SJSA1 (cell line): ENCODE measurements at places on chromosomes 2 and 18.
A peak's percentile ranks its signal among the peaks of the same experiment; 100 is the strongest.

DNA sequence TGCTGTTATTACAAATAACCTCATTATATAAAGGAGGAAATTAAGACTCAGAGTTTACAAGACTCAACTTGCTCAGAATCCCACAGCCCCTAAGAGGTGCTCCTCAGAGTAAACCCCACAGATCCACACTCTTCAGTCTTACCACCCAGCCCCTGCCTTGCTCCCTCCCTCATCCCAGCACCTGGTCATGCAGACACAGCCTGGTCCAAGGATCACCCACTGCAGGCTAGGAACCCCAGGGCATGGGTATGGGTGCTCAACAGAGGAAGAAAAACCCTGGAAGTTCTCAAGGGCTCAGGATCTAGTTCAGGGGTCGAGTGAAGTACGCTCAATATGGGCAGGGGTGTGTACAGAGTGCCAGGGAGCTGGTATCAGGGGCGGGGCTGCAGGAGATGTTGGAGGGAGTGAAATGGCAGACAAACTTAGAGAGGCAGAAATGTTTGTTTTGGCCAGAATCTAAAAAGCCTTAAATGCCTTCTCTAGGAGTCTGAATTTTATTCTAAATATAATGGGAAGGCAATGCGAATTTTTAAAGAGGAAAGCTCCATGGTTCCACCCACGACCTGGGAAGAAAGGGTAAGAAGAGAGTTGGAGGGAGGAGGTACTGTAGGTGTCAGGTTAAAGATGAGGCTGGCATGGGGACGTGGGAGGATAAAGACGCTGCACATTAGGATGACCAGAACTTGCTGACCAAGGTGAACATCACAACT lies 79.1 kb upstream of the MGAT4A start:
- DNase-seq: no peak

GRCh38 chr2:133312038-133312729 lies 256.1 kb downstream of the NCKAP5 start:
- no peak for DNase-seq

DNA sequence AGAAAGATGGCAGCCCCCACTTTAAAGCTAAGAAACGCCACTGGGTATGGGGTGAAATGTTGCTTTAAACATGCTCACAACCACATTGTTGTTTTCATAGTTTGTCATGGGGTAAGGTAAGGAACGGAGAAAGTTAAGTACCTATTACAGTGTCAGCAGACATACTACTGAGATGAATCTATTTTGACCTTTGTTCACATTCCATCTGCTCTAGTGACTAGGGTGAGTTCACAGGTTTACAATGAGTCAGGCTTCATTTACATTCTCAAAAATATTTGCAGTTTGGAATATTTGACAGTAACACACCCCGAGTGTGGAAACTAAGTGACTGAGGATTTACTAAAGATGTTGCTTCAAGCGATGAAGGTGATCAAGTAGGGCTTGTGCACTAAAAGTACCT lies 428.7 kb upstream of the ACVR2A start:
- no peak for DNase-seq

- DNase-seq: no peak
Measured at GRCh38 chr2:211748339-211748738, 790.3 kb downstream of the ERBB4 start.

- peak; percentile 62 for DNase-seq
Measured at GRCh38 chr2:8676191-8676920, 5.5 kb upstream of the ID2 start.

DNA sequence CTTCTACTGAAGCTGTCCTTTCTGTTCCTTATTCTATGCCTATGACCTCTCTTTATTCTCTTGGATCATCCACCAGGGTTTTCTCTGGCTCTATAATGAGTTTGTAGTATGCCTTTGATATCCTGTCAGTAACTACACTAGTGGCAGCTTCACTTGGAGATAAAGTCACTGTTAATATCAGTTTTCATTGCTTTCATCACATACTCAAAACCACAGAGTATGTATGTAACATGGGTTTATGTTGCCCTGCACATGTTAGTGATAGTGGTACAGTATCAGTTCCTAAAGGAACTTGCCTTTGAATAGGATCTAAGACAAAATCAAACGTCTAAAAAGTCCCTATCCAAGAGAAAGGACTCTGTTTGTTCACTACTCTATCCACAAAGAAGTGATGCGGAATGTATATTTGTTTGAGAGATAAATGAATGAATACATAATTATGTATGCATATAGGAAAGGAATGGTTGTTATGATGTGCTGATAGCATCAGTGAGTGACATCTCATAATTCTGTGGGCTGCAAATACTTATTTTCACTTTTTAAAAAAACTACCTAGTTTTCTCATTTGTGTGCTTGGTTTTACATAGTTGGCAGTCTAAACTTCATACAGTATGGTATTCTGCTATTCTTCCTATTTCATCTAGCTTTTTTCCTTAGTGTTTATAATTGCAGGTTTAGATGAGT lies 45.1 kb downstream of the TET3 start:
- DNase-seq: no peak

- no peak for DNase-seq
Measured at GRCh38 chr2:210203558-210203957, 21.7 kb downstream of the ACADL start.

- DNase-seq: no peak
Measured at GRCh38 chr2:224876522-224876921, 160.4 kb upstream of the CCDC195 start.

- no peak for DNase-seq
Measured at GRCh38 chr18:7926526-7926925, 359.4 kb downstream of the PTPRM start.

DNA sequence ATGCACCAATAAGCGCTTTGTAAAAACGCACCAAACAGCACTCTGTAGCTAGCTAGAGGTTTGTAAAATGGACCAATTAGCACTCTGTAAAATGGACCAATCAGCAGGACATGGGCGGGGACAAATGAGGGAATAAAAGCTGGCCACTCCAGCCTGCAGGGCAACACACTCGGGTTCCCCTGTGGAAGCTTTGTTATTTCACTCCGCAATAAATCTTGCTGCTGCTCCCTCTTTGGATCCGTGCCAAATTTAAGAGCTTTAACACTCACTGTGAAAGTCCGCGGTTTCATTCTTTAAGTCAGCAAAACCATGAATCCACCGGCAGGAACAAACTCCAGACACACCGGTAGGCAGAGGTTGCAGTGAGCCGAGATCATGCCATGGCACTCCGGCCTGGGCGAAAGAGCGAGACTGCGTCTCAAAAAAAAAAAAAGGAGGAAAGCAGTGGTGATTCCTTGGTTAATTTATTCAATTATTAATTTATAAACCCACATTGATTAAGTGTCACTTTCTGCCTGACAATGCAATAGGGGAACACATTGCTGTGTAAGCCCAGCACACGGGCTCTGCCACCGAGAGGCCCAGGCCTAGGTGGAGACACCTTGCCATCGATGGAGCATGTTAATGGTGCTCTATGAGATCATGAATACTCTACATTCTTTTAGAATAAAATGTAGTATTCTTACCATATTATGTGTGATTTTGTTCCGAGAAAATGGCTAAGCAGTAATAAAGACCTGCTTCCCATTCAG lies 687.6 kb upstream of the HS6ST1 start:
- DNase-seq: no peak

DNA sequence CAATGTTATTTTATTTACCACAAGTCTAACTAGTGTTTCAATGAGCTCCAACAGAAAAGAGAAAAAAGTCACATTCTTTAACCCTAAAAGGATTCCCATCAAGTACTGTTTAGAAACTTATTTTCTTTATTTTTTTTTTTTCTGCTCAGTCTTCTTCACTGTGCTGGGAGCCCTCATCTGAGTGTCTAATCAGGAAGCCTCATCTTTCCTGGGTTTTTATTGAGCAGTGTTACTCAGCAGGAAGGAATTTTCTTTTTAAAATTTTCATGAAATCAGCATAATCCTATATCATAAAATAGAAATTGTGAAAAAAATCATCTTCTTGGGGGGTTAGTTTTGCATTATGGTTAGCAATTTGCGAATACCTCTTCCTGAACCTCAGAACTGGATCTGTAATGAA lies 453.8 kb downstream of the CDH2 start:
- peak; percentile 66 for DNase-seq

- DNase-seq: no peak
Measured at GRCh38 chr2:39919511-39920306, 140.7 kb upstream of the THUMPD2 start.

GRCh38 chr2:151326554-151326953 lies 30.8 kb upstream of the TNFAIP6 start:
- DNase-seq: no peak

DNA sequence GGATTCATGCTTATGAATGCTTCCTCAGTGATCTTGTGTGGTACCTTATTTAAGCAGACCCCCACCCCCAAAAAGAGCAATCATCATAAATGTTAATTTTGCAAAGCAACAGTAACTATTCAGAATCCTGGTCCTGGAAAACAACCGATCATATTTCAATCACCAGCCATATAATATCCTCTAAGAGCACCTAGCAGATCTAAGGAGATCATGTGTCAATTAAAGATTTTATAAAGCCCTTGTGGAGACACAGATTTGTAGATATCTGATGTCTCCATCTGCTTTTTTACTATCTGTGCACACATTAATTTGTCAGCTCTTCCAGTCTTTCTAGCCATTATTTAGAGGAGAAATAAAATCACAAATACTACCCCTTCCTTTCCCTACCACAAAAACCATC lies 423.7 kb downstream of the TGIF1 start:
- DNase-seq: no peak
